ENCODE measurements at places on chromosomes 11 and 22. TPM values are rescaled to one million over a fixed set of nuclear protein-coding genes. Genes with fewer than 3 reads are reported as not detected.
A peak's percentile ranks its signal among the peaks of the same experiment; 100 is the strongest.

DGCR6 gene
- polyA plus RNA-seq, result 6.6 TPM

MMP1 gene
- polyA plus RNA-seq, result 0.23 TPM

PDXP gene
- 15.4 TPM for polyA plus RNA-seq

NLRP6 gene
- 0.35 TPM for polyA plus RNA-seq

DEAF1 gene
- polyA plus RNA-seq, result 45.6 TPM

ARHGAP8 gene
- polyA plus RNA-seq, result 44.4 TPM

ADSL gene
- 119 TPM for polyA plus RNA-seq

SLCO2B1 gene
- 8.2 TPM for polyA plus RNA-seq

GLYAT gene
- polyA plus RNA-seq, result 151 TPM

DDIAS gene
- 11.4 TPM for polyA plus RNA-seq

DEPDC5 gene
- 22.1 TPM for polyA plus RNA-seq

- DNase-seq, result no peak
Observed at GRCh38 chr22:26671317-26672059, 14.1 kb downstream of the MIAT start.

DNA sequence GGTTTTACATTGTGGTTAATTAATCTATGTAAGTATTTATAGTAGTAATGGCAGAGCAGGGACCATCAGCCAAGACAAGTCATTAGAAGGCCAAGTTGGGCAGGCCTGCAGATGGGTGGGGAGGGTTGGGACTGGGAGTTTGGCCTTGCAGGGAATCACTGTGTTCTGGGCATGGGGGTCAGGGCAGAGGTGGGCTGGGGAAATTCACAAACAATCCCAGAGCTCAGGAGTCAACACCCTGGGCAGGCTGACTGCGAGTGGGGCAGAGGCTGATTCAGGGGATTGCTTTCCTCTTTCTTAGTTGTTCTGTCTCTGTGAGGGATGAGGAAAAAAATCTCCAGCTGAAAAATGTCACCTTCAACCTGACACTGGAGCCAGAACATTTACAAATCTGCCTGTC is 322.5 kb downstream of the NTM start:
- DNase-seq, result no peak

GRCh38 chr11:134349109-134349801 is 17.5 kb downstream of the GLB1L2 start:
- no peak for DNase-seq

DNA sequence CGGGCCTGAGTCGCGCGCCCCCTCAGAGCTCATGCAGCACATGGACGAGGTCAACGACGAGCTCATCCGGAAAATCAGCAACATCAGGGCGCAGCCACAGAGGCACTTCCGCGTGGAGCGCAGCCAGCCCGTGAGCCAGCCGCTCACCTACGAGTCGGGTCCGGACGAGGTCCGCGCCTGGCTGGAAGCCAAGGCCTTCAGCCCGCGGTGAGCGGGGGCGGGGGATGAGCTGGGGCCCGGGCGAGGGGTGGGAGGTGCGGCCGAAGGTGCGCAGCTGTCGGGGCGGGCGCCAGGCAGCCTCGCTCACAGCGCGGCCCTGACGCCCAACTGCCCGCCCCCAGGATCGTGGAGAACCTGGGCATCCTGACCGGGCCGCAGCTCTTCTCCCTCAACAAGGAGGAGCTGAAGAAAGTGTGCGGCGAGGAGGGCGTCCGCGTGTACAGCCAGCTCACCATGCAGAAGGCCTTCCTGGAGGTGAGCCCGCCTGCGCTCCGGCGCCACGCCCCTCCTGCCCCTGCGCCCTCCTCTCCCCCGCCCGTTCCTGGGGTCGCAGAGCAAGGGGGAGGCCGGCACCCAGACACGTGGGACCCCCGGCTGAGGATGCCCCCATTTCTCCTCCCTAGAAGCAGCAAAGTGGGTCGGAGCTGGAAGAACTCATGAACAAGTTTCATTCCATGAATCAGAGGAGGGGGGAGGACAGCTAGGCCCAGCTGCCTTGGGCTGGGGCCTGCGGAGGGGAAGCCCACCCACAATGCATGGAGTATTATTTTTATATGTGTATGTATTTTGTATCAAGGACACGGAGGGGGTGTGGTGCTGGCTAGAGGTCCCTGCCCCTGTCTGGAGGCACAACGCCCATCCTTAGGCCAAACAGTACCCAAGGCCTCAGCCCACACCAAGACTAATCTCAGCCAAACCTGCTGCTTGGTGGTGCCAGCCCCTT is 20.5 kb downstream of the EPS8L2 start:
- DNase-seq, result no peak

GRCh38 chr11:61142424-61142823 is 18.8 kb downstream of the VPS37C start:
- no peak for DNase-seq

GRCh38 chr11:46747150-46747549 is 28.1 kb downstream of the F2 start:
- DNase-seq, result no peak

DNA sequence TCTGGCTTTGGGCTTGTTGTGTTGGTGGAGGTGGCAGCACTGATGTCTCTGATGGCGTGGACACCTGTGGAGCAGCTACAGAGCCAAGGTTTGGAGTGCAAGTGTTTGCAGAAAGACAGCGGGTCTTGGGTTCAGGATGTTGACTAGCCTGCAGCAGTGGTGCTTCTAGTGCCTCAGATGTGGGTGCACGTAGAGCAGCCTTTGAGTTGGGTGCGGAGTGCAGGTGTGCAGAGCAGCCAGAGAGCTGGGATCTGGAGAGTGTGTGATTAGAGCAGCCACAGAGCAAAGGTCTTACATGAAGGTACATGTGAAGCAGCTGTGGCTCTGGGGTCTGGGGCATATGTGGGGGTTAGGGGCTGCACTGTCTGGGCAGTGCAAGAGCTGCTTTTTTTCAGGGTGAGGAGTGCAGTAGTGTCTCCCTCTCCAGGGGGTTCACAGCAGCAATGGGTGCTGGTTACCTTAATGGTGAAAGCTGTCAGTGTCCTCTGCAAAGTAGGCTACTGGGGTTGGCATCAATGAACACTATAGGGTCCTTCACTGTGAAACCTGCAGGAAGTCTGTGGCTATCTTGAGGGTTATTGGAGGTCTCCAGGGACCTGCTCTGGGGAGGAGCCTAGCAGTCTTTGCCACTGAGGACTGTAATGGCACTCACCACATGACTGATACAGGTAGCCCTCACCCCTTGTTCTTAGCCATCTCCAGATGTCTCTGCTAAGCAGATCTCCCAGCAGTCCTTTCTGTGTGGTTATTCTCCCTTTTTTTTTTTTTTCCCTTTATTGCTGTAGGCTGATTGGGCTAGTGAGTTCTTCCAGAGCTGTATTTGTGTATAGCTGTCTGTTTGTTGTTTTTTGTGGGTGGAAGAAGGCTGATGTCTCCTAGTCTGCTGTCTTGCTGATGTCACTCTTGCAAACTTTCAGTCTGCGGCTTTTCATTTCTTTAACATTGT is 14.3 kb downstream of the BIRC2 start:
- DNase-seq, result no peak

DNA sequence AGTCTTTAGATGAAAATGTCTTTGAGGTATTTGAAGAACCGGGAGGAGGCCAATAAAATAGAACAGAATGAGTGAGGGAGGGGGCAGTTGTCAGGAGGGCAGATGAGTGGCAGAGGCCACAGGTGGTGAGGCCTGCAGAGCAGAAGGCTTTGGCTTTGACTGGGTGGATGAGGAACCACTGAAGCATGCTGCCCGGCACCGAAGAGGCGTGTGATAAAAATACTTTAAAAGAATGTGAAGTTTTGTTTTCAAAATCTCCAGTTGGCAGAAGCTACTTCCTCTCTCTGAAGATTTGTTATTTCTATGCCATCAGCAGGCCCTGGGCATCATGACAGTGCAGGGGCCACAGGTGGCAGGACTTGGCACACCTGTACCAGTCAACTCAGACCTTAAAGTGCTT is 6.3 kb downstream of the MS4A12 start:
- no peak for DNase-seq

- DNase-seq, result peak; percentile 64
Observed at GRCh38 chr11:518463-519202, 11.6 kb upstream of the RNH1 start.

DNA sequence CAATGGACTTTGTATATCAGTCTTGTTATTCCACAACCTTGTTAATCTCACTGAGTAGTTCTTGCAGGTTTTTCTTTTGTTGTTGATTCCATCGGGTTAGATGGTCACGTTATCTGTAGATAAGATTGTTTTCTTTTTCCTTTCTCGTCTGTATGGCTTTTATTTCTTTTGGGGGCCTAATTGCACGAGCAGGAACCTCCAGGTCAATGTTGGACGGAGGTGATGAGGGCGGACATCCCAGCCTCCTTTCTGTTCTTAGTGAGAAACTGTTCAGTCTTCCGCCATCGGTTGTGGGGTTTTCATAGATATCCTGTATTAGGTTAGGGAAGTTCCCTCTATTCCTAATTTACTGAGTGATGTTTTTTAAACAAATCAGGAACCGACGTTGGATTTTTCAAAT is 4.8 kb upstream of the PRR33 start:
- DNase-seq, result no peak

DNA sequence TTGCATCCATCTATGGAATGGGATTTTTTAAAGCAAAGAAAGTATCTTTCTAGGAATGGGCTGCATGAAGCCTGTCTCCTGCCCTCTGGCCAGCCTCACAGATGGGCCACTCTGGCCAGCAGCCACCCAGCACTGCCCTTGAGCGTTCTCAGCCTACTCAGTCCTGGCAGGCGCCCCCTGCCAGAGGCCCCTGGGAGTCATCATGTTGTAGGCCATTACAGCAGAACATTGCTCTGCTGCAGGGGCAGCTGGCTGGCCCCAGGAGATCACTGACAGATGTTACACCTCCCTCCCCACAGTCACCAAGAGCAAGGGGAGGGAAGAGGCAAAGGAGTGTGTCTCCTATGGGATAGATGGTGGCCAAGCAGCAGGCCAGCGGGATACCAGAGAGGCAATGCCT is 363.7 kb downstream of the NXPE2 start:
- DNase-seq, result no peak

DNA sequence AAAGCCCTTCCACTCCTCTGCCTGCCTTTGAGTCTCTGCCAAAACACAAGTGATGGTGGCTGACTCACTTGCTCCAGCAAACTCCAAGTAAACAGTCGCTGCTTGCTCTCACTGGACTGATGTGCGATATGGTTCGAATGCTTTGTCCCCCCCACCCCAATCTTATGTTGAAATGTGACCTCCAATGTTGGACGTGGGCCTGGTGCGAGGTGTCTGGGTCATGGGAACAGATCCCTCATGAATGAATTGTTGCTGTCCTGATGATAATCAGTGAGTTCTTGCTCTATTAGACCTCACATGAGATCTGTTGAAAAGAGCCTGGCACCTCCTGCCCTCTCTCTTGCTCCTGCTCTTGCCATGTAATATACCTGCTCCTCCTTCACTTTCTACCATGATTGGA is 747.9 kb downstream of the OPCML start:
- DNase-seq, result no peak

- DNase-seq, result no peak
Observed at GRCh38 chr11:95378111-95378510, 147.1 kb upstream of the SESN3 start.

All from left kidney (tissue), 8 donors.